ENCODE measurements at places on chromosomes 6 and 20. TPM values are rescaled to one million over a fixed set of nuclear protein-coding genes. Genes with fewer than 3 reads are reported as not detected.

GRCh38 chr20:31712564-31713311, 9.9 kb downstream of the BCL2L1 start:
- H3K27me3 ChIP-seq, result no peaks in the 10 kb centered on the region
- peaks cover 99% of the 10 kb centered on the region for H3K4me1 ChIP-seq
- DNase-seq, result peak; percentile 95
- H3K27ac ChIP-seq, result peak overlapping the region; percentile 61
- H3K36me3 ChIP-seq, result peaks cover 39% of the 10 kb centered on the region
- H3K4me3 ChIP-seq, result peak overlapping the region; percentile 2

DNA sequence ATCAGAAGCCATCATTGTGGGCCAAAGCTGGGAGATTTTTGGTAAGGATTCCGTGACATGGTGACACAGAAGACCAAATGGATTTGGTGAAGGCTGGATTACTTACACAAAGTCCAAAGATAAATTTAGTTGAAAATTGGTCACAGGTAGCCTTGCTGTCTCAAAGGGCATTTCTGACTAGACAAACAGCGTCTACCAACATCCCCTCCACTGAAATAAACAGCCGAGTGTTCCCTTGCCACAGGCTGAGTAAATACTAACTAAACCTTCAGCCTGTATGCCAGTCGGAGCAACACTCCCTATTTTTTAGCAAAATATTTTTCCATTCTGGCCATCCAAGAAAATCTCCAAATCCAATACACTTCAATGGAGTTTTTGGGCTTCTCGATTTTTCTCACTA, 279.9 kb upstream of the CITED2 start:
- H3K27ac ChIP-seq, result no peak overlapping the region
- H3K4me1 ChIP-seq, result peaks cover 31% of the 10 kb centered on the region
- DNase-seq, result peak; percentile 12
- H3K36me3 ChIP-seq, result no peaks in the 10 kb centered on the region

- DNase-seq, result no peak
- no peaks in the 10 kb centered on the region for H3K36me3 ChIP-seq
- H3K27ac ChIP-seq, result no peak overlapping the region
- no peaks in the 10 kb centered on the region for H3K27me3 ChIP-seq
- peaks cover 9% of the 10 kb centered on the region for H3K4me1 ChIP-seq
- H3K4me3 ChIP-seq, result no peak overlapping the region
These were observed 14.4 kb downstream of the PPP1R3G start for GRCh38 chr6:5099537-5099936.

TCF15 gene
- not detected for total RNA-seq

- H3K36me3 ChIP-seq, result peaks cover 41% of the 10 kb centered on the region
- no peak overlapping the region for H3K4me3 ChIP-seq
- no peaks in the 10 kb centered on the region for H3K4me1 ChIP-seq
These were observed 56.0 kb downstream of the CTNNBL1 start for GRCh38 chr20:37749620-37750403.

DNA sequence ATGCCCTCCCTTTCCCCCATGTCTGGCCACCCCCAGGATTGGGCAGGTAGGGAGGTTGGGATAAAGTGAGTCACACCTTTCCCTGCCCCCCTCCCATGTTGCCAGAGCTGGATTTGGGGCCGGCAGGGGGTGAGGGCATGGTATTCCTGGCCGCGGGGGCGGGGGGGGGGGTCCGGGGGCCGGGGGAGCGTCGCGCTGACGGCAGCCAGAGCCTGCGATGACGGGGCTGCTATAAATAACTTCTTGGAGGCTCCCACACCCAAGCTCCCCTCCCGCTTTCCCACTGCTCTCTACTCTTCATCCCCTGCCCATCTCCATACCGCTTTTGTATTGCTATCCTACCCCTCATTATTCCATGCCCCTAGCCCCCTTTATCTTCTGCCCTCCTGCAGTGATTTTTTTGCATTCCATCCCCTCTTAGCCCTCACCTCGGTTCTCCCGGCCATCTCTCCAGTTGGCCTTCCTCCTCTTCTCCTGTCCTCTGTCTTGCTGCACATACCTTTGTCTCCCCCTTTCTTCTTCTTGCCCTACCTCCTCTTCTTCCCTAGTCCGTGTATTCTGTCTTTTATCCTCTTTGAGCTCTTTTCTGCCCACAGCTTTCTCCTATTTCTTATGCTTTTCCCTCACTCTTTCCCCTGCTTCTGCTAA, 13.8 kb downstream of the SYNGAP1 start:
- H3K27me3 ChIP-seq, result no peaks in the 10 kb centered on the region
- no peak for DNase-seq
- peaks cover 2% of the 10 kb centered on the region for H3K36me3 ChIP-seq
